ENCODE measurements at places on chromosomes 3 and 15.

GRCh38 chr3:32391643-32392535, at the start of gene CMTM7:
Gene CMTM7, plus strand, starts transcription at chr3:32391853. Its CDS starts 54 bp downstream, at chr3:32391907.
- DNase-seq: peak; percentile 74

DNA sequence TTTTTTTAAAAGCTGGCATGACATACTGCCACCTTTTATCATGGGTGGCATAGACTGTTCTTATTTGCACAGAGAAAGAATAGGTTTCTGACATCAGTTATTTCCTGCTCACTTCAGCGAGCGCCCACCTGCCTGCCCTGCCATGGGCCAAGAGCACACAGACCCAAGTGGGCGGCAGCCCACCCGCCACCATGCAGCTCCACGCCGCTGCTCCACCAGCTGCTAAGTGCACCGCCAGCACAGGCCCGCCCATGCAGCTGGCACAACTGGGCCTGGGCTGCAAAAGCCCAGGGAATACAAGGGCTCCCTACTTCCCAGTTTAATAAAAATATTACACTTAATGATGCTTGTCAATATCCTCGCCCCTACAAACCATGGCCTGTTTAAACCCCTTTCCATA, 15.4 kb downstream of the ZNF148 start:
- DNase-seq: no peak

DNA sequence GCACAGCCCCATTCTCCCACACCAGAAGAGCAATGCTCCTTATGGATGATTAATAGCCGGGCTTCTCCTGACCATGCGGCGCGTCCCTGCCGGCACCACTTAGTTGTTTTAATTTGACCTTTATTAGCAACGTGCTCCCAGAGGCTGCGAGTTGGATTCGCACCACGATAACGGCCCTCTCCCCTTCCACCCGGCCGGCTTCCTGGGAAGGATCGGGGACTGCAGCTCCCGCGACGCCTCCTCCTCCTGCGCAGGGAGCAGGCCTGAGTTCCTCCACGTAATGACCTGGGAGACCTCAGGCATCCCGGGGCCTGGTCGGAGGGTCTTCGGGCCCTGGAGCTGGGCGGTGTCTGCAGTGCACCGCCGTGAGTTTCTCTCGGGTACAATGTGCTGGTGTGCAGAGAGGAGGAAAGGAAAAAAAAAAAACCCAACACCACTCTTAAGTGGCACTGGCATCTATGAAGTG, 243.3 kb upstream of the TOPAZ1 start:
- DNase-seq: peak; percentile 31

DNA sequence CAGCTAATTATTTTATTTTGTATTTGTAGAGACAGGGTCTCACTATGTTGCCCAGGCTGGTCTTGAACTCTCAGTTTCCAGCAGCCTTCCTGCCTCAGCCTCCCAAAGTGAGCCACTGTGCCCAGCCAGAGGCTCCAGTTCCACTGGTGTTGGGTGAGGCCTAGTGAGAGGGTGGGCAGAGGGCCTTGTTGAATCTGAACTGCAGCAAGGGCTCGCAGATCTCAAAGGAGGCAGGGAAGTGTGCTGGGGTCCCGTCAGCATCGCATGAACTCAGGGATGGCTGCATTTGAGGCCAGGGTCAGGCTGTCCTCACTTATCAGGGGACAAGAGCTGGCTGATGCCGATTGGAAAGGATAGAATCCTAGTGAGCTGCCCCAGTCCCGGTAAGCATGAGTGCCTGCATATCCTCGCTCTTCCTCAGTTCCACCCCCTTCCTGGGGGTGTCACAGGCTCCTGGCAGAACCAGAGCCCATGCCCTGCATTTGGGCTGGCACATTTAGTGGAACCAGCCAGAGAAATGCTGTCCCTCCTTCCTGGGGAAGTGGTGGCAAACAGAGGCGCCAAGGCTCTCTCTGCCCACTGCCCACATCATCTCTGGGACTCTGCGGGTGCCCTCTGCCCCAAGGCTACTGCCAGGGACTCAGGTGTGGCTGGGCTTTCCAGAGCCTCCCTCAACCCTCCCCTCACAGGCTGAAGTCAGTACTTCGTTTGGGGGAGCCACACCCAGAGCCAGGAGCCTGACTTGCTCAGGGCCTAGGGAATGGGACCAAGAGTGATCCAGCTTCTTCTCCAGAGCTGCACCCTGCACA, 24.1 kb downstream of the ALS2CL start:
- DNase-seq: no peak

DNA sequence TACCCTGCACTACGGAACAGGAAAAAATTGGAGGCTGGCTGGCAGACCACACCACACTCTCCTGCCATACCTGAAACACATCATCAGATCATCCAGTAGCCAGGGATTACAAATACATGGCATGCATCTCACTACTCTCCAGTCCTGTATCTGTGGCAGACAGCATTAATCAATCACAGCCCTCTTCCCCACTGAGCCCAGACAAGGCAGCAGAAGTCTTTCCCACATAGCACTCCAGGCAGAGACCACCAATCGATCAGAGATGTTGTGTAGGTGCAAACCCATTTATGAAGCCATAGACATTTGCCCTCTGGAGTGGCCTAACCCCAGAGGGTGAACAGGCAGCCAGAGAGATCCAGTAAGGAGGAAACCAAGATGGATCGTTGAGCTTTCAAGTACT, 410.9 kb upstream of the PROK2 start:
- no peak for DNase-seq

Data from endothelial cell (in vitro differentiated cells).